ENCODE measurements at places on chromosomes 5 and 9.

DNA sequence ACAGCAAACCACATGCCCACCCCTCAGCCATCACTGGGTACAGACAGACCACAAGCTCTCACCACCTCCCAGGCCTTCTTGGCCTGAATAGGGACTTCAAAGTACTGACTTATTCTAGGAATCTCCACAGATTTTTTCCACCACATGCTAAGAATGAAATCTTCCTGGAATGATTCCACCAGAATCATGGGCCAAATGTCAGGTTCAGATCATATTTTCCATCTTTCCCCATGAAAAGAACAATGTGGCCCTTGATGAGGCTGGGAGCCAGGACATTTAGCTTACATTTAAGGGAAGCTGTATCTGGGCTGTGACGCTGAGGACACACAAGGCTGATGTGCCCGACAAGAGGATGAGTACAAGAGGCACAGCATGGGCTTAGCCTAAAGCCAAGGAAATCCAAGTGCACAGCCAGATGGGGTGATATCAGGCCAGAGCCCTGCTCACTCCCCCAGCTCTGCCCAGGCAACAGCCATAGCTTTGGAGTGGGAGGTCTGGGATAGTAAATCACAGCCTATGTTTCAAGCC is 28.1 kb downstream of the ACSL6 start:
- no peak for DNase-seq

DNA sequence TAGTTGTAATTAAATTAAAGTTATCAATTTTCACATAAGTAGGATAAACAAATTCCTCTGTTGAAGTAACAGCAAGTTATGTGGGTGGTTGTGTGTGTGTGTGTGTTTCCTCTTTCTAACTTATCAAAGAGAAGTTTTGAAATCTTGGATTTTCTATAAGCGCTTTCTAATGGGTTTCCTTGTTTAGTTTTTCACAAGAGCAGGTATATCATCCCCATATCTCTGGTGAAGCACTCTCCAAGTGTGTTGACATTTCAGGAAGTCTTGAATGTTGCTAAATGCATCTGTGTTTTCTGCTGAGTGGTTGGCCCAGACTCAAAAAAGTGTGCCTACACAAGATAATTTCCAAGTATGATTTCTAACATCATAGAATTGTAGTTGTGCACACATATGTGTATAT is 43.3 kb downstream of the PRDM6 start:
- no peak for DNase-seq

DNA sequence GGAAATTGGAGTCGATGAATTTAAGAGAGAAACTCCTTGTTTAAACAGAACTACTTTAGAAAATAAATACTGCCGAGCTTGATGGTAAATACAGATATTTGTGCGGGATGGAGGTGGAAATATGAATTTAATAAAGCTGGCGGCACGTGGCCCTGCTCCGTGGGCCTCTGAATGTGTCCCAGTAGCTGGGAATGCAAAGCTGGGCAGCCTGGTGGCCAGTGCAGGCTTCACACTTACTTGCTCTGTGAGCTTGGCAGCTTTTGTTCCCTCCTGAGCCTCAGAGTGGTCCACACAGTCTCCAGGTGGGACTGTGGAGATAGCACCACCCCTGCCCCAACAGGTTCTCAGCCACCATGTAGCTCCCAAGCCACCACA is 45.9 kb downstream of the BARX1 start:
- no peak for DNase-seq

- no peak for DNase-seq
Measured at GRCh38 chr9:3088219-3088618, 244.3 kb upstream of the PUM3 start.

GRCh38 chr9:130036099-130036498 is 6.9 kb downstream of the FNBP1 start:
- DNase-seq = no peak

- DNase-seq = no peak
Measured at GRCh38 chr5:5199495-5199894, 59.4 kb downstream of the ADAMTS16 start.

GRCh38 chr9:15512889-15513288 is 2.1 kb upstream of the PSIP1 start:
- DNase-seq = no peak

GRCh38 chr9:27414220-27414761 is 109.8 kb upstream of the IFNK start:
- no peak for DNase-seq

Measured in amniotic stem cell (primary cell).